ENCODE measurements at places on chromosomes 2 and 18.

DNA sequence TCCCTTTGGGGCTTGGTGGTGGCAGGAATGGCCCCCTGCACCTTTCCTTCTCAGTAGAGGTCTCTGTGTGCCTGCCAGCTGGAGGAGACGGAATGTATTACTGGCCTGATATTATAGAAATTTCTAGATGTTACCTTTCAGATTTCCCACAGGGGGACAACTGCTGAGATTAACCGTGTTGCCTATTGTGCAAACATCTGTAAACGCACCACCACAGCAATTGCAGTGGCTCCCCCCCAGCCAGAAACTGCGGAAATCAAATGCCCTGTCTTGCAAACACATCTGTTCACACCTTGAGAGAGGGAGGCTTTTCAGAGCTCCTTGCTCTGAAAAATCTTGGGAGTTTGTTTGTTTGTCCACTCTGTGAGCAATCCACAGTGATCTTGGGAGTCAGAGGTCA lies 270.0 kb upstream of the RAB12 start:
- DNase-seq, result no peak

DNA sequence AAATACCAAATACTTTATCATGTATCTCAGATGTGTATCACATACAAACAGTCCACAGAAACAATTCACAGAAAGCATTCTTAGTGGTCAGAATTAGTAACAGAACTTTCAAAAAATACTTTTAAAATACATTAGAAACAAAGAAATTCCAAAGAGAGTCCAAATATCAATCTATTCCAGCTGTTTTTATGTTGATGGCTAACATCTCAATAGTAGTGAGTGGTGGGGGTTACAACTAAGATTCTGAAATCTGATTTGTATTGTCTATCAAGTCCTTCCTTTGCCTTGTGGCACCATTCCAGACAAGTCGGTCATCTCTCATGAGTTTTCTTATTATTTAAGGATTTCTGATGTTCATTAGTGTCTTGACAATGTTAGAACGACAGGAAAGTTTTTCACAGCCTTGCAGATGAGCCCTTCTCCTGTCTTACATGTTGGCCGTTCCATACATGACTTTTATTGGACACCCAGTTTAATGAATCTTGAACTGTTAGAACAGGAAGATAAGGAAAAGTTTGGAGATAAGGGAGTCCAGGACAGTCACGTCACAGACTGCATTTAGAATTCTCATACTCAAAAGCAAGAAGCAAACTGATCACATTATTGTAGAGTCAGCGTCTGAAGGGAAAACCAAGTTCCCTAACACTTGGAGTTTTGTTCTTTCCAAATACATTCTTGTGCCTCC lies 410.3 kb downstream of the PID1 start:
- no peak for DNase-seq

- peak; percentile 30 for DNase-seq
These were observed 25.0 kb upstream of the RAPGEF4 start for GRCh38 chr2:172710584-172711047.

DNA sequence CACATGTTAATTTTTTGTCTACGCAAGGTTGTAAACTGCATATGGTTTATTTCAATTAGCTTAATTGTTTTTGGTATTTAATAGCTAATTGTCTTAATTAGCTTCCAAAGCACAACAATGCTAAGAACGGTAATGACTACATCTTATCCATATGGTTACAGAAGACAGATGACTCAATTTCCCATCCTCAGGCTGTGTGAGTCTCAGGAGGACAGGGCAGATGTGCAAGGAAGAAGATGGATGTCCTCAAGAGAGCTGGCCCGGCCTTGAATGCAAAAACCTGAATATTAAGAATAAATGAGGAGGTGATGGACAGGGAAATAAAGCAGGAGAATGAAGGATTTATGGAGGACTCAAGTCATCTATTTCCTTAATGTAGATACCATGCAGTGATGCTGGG lies 31.4 kb downstream of the SLC4A3 start:
- DNase-seq, result no peak

GRCh38 chr2:112161431-112162145 lies 23.4 kb downstream of the FBLN7 start:
- no peak for DNase-seq

DNA sequence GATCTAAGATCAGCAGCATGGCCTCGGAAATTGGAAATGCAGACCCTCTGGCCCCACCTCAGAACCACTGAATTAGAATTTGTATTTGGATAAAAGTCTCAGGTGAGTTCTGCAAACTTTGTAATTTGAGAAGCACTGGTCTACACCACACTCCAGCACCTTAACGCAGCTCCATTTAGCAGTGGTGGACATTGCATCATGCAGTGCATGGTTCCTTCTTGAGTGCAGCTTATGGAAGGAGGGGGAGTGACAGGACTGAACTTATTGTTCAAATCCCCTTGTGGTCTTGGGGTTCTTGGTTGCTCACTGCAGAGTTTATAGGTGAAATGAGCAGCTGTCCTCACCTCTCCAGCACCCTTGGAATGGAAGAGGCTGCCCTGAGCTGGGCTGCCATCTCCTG lies 17.4 kb upstream of the STEAP3 start:
- no peak for DNase-seq

- DNase-seq, result peak; percentile 71
These were observed 133.1 kb downstream of the NFATC1 start for GRCh38 chr18:79528846-79529245.

GRCh38 chr2:46690825-46691224 lies 211.5 kb downstream of the TMEM247 start:
- no peak for DNase-seq

- DNase-seq, result no peak
These were observed 542.6 kb upstream of the KLHL29 start for GRCh38 chr2:22842205-22842869.

DNA sequence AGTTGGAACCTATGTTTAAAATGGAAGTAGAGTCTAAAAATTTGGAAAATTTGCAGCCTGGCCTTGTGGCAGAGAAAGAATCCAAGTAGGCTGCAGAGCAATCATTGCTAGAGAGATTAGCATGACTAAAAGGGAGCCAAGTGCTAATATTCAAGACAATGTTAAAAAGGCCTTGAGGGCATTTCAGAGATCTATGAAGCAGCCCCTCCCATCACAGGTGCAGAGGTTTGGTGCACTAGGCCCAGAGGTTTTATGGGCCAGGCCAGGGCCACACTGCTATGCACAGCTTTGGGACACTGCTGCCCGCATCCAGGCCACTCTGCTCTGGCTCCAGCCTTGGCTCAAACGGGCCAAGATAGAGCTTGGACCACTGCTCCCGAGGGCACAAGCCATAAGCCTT lies 6.7 kb upstream of the IL1A start:
- no peak for DNase-seq

GRCh38 chr2:20806286-20806685 lies 16.6 kb downstream of the LDAH start:
- no peak for DNase-seq

DNA sequence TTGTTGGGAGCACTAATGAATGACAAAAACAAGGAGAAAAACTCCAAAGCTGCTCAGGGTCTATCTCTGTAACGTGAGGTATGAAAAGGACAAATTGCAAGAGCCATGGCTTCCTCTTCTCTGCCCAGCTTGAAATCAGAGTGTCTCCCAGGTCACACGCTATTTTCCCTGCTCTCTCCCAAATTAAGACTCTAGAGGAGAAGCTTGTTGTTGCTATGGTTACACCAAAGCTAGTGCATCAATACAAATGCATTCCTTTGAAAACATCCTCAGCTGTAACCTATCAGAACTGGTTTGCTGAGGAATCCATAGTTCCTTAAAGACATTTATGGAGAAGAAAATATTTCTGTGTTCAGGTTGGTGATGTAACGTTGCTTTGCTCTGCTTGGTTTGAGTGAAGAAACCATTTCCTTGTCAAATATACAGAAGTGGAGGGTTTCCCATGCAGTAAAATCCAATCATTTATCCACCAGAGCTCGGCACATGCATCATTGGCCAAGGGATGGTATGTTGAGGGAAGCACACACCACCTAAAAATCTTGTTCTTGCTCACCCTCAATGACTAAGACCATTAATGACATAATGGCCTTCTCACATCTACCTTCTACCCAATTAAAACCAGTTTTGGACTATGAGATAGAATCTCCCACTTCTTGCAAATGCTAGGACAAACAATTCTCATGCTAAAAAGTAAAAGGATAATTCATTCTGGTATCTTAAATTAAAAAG lies 2135.6 kb upstream of the CELF4 start:
- no peak for DNase-seq

GRCh38 chr2:154620471-154620870 lies 78.0 kb upstream of the KCNJ3 start:
- DNase-seq, result no peak

DNA sequence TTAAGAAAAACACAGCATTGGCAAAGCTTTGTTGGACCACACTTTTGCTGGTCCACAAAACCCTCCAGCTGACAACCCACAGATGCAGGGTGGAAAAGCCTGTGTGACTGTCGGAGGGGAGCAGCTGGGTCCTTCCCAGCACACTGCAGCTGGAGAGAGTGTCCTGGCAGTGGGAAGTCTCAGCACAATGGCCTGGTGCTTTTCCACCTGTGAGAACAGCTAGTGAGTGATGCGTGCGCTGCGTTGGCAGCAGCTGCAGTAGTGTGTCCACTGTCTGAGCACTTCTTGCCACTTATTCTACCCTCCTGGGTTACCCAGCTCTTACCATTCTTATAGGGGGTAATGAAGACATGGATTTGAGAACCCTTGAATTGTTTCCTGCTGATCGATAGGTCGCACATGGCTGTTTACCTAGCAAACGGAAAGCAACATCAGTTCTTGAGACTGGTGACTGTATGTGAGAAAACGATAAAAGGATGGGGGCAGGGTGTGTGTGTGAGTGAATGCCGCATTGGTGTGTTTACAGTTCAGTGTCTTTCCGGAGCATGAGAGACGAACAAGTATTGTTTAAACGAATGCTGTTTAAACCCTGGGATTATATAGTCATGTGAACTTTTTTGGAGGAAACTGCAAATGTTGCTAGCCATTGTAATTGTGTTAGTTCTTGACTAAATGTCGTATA lies 69.7 kb downstream of the LYPD6 start:
- no peak for DNase-seq

DNA sequence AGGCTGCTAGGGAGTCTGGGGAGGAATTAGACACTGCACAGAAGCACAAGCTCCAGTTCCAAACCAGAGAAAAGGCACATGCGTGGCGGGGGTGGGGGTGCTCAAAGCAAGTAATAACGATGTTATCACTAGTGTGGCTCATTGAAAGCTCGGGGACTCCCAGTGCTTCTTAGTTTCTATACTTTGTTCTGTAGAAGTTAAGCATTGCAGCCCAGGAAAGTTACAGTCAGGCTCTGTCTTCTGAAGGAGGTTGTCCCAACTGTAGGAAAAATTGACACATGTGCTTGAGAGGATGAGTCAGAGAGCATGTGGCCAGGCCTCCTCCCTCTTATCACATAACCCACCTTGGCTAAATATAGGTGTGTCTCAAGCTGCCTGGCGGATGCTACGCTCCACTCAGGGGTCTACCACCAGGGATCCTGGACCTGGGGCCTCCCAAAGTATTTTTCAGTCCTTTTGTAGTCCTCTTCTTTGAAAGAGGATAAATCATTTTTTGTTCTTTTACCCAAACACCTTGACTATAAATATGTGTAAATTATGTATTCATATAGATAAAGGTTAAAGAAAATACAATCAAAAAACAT lies 3.8 kb downstream of the GALNT5 start:
- DNase-seq, result peak; percentile 64

- DNase-seq, result no peak
These were observed 47.0 kb downstream of the MTCL1 start for GRCh38 chr18:8752329-8752728.

- DNase-seq, result no peak
These were observed 229.1 kb downstream of the PHLPP1 start for GRCh38 chr18:62944454-62944853.

GRCh38 chr2:231795525-231796327 lies 9.5 kb downstream of the COPS7B start:
- no peak for DNase-seq

GRCh38 chr2:100924122-100924519 lies 78.0 kb upstream of the RPL31 start:
- no peak for DNase-seq

DNA sequence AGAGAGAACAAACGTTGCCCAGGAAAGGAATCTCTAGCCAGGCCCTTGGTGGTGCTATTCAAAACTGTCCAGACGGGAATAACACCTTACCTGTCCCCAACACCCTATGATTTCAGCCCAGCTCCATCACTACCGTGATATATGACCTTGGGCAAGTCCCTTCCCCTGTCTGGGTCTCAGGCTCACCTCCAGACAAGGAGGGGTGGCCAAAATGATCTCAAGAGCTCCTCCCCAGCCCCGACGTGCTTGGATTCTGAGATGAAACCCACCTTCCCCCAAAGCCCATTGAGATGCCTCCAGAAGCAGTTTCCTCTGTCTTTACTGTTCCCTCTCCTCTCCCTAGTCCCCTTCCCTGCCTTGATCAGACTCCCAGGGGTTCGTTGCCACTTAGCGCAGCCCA lies 1.5 kb downstream of the KCNK3 start:
- DNase-seq, result no peak

- DNase-seq, result no peak
These were observed 515.0 kb upstream of the HS6ST1 start for GRCh38 chr2:128833664-128834027.

- DNase-seq, result no peak
These were observed 1.4 kb downstream of the DES start for GRCh38 chr2:219419331-219420197.

- no peak for DNase-seq
These were observed 247.6 kb upstream of the THSD7B start for GRCh38 chr2:136517716-136518115.

GRCh38 chr2:105496271-105496670 lies 97.4 kb upstream of the FHL2 start:
- DNase-seq, result no peak

DNA sequence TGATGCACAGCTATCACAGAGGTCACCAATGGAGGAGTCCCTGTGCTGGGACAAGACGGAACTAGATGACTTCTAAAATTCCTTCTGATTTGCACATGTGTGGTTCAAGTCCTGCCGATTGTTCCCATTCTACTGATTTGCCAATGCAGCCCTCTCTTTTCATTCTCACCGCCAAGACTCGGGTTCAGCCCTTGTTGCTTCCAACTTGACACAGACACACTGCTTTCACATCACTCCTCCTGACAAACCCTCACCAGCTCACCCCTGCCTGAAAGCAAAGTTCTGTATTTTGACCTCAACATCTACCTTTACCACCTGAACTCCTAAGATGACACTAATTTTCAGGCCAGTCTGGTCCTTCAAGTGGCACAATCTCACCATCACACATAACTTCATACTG lies 25.5 kb downstream of the REEP1 start:
- no peak for DNase-seq

- no peak for DNase-seq
These were observed 7.2 kb upstream of the KIAA2012 start for GRCh38 chr2:202065876-202066275.
